B cell (primary cell): ENCODE measurements at places on chromosomes 11 and 22. TPM values are rescaled to one million over a fixed set of nuclear protein-coding genes. Genes with fewer than 3 reads are reported as not detected.

CFL1 gene
- total RNA-seq, result 439 and 455 TPM in 2 replicates

TPBGL gene
- total RNA-seq, result not detected in 2 replicates

POLR2L gene
- total RNA-seq, result 39.0 and 44.4 TPM in 2 replicates

IL17REL gene
- total RNA-seq, result 0.10 TPM in 2 replicates

KCNK4 gene
- total RNA-seq, result 0.32 and 0.39 TPM in 2 replicates

NXPE4 gene
- not detected in 2 replicates for total RNA-seq

CST6 gene
- total RNA-seq, result not detected in 2 replicates

MFRP gene
- total RNA-seq, result not detected in 2 replicates

DNA sequence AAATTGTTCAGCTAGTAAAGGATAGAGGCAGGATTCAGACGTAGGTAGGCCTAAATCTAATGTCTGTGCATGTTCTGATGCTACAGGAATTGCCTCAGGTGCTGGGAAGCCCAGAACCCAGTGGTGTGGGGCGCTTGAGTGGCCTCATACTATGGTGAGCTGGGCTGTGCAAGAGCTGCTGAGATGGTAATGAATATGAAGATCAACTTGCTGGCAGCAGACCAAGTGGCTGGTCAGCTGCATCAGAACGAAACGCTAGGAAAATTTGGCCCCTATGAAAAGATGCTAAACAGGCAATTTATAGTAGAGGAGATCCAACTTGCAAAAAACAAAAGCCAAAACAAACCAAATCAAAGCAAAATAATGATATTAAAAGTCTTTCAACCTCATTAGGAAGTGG is 102.7 kb downstream of the INSC start:
- DNase-seq, result no peak

GRCh38 chr22:41364955-41365354 is 16.8 kb upstream of the TEF start:
- DNase-seq, result no peak

GRCh38 chr11:59088162-59088561 is 2.1 kb downstream of the GLYATL1B start:
- peak; percentile 66 for DNase-seq

DNA sequence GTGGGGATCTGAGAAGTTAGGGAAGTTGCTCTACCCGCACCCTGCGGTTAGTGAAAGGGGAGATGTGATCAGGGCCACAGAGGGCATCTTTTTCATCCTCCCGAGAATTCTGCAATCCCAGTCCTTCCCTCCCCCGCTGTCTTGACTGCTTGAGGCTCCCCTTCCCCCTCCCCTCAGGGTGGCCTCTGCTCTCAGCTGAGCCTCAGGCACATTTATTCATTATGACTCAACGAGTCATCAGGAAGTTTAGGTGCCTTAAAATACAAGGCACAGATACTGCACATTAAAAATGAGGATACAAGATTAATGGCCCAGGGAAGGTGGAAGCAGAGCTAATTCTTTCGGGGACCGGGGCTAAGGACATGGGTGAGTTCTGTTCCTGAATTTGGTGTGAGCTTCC is 104.0 kb downstream of the CACNA1I start:
- DNase-seq, result no peak

- DNase-seq, result no peak
Observed at GRCh38 chr11:95372097-95372656, 141.2 kb upstream of the SESN3 start.

DNA sequence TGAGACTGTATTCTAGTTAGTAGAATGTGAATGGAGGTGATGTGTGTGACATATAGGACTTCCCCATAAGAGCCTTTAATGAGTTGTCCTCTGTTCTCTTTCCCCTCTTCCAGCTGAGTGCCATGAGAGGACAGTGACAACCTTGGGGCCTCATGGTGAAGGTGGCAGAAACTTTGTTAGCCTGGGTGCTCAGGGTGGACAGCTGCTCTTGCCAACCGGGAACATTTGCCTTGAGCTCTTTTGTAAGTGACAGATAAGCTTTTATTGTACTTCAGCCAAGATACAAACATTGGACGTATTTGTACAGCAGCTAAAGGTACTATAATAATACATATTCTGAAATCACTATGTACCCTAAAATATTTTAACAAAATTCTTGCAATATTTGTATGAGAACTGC is 33.0 kb upstream of the PLET1 start:
- DNase-seq, result no peak

GRCh38 chr11:114317787-114318137 is 21.6 kb downstream of the NNMT start:
- DNase-seq, result no peak

DNA sequence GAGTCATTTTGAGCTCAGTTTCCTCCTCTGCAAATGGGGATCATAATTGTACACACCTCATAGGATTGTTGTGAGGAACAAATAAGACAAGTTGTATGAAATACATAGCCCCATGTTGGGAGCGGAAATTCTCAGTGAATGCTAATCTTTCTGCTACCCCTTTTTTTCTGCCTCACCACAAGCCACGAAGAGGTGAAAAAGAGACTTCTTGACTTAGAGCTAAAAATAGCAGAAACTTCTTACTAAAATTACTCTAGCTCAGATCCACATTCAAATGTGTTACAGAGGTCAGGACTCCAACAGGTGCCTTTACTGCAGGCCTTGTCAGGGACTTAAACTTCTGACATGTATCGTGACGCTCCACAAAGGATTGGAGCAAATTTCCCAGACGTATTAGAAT is 128.5 kb downstream of the MIAT start:
- no peak for DNase-seq
